ENCODE measurements at places on chromosomes 7 and 10. TPM values are rescaled to one million over a fixed set of nuclear protein-coding genes. Genes with fewer than 3 reads are reported as not detected.
A peak's percentile ranks its signal among the peaks of the same experiment; 100 is the strongest.

DNA sequence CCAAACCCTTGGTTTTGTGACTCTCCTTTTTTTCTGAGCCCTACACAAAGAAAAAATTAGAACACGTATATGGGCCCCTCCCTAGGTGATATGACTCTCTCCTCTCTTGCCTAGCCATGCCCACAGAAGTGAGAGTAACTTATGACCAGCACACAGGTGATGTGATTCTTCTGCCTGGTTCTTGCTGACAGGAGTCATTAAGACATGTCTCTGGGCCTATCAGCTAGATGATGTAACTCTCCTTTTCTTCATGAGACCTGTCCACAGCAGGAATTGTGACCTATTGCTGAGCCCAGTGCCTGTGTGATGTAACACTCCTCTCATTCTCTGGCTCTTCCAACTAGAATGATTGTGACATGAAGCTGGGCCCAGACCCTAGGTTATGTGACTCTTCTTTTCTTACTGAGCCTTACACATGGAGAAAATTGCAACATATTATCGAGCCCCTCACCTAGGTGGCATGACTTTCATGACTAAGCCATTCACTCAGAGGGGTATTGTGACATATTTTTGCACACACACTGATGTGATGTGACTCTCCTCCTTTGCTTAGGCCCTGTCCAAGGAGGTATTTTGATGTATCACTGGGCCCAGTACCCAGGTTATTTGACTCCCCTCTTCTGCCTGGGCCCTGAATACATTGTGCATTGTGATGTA lies 31.4 kb upstream of the ZNF107 start:
- no peak for DNase-seq

GRCh38 chr7:816751-817671 lies 15.3 kb upstream of the SUN1 start:
- no peak for DNase-seq

DNA sequence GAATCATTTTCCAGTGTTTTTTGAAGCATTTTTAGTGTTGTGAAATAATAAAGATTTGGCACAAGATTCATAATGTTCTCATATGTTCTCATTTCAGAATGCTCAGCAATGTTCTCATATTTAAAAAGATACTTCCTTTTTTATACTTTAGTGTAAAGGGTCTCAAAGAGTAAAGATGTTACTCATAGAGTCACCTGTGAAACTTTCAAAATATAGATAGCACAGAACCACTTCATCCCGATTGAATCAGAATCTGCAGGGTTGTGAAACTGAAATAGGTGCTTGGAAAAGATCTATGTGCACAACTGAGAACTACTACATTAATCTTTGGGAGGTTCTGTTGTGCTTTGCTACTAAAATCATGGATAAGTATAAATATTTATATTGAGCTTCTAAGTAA lies 144.7 kb downstream of the MDFIC start:
- DNase-seq, result no peak

DNA sequence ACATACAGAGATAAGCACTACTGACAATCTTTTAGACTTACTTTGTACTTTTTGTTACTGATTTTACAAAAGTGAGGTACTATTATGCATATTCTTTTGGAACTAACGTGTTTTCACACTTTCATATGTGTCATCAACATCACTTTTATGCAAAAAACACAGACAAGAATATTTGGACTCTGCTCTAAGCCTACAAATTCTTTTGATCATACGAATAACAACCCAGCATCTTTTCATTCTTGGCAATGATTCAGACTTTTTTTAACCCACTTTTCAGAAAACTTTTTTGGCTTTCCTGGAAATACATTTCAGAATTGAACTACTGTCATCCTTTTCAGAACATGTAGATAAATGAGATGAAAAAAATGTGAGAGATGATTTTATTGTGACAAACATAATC lies 30.2 kb downstream of the USP6NL start:
- DNase-seq, result peak; percentile 19

DNA sequence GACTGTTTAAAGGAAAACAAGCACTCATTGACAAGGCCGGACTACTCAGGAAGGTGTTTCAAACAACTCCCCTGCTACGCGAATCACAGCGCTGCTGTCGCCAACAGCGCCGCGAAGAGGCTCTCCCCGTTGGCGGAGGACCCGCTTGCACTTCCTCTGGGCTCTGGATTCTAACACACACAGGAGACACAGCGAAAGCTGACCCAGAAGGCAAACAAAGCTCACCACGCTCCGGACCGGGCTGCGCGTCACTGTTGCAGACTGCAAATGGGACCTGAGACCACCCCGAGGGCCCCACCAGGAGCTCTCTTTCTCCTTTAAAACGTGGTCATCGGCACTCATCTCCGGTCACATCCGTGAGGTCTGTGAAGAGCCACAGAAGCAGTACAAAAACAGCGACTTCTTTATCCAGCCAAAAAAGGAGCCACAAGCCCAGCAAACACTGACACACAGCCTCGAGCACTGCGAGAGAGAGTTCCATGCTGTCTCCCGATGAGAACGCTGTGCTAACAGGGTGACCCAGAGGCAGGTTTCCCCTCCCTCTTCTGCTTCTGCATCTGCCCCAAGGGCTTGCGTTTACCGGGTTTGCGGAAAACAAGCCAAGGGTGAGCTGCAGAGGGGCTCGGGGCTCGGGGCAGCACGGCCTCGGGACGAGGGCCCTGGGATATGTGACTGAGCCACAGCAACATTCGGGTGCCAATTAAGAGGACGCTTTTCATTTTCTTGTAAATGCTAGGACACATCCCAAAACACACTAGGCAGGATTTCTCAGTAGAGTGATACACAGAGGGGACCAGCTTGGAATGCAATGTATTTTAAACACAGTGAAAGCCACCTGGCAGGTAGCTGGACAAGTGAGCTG lies 41.3 kb downstream of the AMZ1 start:
- DNase-seq, result peak; percentile 44

DNA sequence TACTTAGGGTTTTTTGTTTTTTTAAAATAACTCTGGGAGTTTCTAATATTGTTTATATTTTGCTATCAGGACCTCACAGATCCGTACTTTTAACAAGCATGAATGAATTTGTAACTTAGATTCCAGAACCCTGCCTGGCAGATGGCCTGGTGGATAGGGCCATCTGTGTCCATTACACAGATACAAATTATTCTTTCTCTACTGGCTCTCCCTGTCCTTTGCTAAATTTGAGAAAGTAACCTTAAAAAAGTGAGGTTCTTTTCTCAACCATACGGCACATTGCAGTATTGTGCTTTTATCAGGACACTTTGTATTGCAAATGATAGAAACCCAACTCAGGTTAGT lies 26.6 kb downstream of the LCOR start:
- no peak for DNase-seq

DNA sequence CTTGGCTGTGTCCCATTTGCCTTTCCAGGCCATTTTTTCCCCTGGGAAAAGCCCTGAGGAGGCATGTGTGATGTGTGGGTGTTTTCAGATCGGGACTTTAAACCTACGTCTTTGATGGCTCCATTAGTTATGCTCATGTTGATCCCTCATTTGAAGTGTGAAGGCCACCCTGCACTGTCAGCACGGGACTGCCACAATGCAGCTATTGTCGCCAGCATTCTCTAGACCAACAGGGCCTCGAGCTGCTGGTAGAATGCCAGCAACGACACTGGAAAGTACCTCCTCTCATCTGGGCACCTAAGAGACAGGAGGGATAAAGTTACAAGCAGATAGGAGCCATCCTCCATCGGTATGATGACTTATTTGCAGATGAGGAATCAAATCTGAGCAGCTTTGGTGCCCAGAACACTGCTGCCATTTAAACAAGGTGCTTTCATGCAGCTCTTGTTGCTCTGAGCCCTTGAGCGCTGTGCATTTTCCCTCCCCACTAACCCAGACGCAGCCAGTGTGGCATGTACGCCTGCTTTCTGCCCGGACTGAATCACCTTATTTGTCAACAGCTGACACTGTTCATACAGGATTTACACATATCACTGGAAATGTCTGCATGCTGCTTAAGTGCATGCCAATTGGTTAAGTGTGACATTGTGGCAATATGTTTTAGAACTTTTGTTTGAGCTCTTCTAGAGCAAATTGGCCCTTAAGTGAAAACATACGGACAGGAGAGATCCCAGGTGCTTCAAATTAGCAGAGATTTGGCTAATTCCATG lies 175.0 kb upstream of the PITRM1 start:
- no peak for DNase-seq

- no peak for DNase-seq
Measured at GRCh38 chr10:4633186-4633585, 192.8 kb upstream of the AKR1E2 start.

GRCh38 chr7:83065714-83066113 lies 97.0 kb downstream of the PCLO start:
- no peak for DNase-seq

DNA sequence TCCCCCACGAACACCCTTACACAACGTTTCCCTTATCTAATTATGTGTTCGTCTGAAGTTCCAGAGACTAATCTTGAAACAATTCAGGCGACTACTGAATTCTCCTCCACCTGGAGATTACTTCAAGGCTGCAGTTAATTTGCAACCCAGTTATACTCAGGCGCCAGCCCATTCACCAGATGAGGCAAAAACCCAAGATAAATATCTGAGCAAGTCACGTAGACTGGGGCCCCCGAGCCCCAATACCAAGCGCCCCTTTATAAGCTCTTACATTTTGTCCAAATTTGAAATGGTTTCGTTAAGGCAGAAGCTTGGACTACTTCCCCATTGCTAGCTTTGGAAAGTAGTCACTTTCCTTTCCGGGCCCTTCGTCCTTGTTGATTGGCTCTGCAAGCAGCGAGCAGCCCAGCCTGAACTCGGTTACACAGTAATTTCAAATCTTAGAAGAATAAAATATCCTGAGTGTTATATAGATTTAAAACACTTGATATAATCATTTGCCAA lies 1.2 kb downstream of the TPK1 start:
- DNase-seq, result no peak

- no peak for DNase-seq
Measured at GRCh38 chr10:129513312-129513711, 46.3 kb downstream of the MGMT start.

GRCh38 chr10:71316786-71317160 lies 2.3 kb upstream of the SLC29A3 start:
- DNase-seq, result no peak

- DNase-seq, result no peak
Measured at GRCh38 chr7:135803143-135803542, 54.5 kb upstream of the FAM180A start.

DNA sequence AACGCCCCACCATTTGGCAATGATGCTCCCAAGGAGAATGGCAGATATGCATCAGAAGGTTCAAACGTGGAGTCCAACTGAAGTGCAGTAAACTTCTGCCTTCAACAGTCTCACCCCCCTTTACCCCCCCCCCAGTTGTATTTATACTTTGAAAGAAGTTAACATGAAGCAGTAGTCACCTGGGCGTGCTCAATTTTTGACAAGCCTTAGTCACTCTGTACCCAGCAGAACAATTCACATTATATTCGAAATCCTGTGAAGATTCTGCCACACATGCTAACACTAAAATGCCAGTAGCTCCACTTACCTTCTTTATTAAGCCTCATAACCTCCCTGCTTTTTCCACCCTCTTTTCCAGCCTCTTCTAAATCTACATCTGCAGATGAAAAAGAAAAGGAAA lies 894 bp downstream of the ATXN7L1 start:
- no peak for DNase-seq

- no peak for DNase-seq
Measured at GRCh38 chr10:129522041-129522585, 55.1 kb downstream of the MGMT start.

GRCh38 chr7:100693312-100694097 lies 545 bp downstream of the GIGYF1 start:
- DNase-seq, result no peak

The GNAT3 gene
- total RNA-seq, result not detected

The HABP2 gene
- total RNA-seq, result not detected

Data from IMR-90 (cell line).